ENCODE measurements at places on chromosomes 11 and 22.

- no peak for DNase-seq
Observed at GRCh38 chr22:39183991-39184585, 31.6 kb upstream of the CBX7 start.

DNA sequence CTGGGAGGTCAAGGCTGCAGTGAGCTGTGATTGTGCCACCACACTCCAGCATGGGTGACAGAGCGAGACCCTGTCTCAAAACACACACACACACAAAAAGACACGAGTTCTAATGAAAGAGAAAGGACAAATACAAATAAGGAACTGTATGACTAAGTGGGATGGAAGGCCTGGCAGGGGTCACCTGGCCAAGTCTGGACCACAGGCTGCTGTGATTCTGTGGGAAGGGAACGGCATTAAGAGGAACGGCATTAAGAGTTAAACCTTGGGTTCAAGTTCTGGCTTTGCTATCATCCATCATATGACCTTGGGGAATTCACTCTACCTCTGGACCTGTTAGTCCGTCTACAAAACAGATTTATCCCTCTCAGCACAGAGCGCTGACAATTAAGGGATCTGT is 47.7 kb downstream of the LRFN4 start:
- no peak for DNase-seq

- no peak for DNase-seq
Observed at GRCh38 chr22:44242946-44243724, 62.4 kb downstream of the PARVG start.

GRCh38 chr11:18383388-18384156 is 10.8 kb upstream of the LDHA start:
- DNase-seq, result peak; percentile 52

DNA sequence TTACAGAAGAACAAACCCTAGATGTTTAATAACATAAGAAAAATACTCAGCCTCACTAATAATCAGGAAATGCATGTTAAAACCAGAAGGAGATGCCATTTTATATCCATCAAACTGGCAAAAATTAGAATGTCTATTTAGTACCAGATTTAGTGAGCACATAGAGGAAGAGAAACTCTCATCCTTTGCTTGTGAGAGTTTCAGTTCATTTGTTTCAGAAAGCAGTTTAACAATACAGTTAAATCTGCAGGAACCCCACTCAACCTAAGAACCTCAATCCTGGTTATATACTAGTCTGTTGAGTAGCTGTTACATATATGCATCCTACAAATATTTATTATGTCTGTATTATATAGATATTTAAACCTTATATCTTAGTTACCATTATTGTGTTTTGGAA is 172.6 kb downstream of the WNT11 start:
- no peak for DNase-seq

- DNase-seq, result no peak
Observed at GRCh38 chr11:81970886-81971285, 762.8 kb downstream of the FAM181B start.

DNA sequence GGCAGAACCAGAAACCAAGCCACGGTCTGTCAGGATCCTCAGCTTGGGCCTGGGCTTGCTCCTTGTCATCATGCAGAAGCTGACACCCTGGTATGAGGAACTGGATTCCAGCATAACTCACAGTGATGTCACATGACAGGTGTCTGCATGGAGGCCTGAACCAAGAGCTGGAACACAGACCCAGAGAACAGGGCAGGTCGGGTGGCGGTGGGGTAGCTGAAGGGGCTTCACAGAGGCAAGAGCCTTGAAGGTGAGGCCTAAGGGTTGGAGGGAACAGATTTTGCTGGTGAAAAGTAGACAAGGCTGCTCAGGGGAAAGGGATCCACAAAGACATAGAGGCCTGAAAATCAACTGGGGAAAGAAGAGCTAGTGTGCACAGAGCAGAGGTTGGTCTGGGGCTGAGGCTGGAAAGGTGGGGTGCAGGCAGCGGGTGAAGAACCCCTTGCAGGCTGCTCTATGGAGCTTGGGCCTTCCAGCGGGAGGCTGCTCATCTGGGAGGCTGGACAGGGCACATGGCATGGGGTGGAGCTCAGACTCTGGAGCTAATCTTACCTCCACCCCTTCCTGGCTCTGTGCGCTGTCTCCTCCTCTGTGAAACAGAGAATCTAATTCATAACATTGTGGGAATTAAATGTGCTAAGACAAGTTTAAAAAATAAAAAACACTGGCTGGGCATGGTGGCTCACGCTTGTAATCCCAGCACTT is 18.4 kb upstream of the RPS3 start:
- no peak for DNase-seq

- DNase-seq, result no peak
Observed at GRCh38 chr11:109798521-109798920, 294.7 kb upstream of the ZC3H12C start.

DNA sequence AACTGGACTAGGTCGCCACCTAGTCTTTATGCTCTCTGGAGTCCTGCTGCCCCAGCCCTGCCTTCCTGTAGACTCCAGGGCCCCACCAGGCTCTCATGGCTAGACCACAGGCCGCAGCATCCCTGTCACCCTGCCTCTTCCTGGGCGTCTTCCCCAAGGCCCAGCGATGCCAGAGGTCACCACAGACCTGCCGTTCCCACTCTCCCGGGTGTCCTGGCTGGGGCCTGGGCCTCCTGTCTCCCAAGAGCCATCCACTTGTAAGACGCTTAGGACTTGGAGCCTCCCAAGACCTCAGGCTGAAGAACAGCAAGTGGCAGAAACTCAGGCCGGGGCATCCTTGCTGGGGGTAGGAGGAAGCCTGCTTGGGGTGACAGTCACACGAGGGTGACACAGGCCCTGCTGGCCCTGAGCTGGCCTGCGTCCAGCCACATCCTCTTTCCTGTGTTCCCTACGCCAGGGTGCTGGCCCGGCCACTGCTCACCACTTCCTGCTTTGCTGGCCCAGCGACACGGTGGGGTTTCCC is 2.0 kb upstream of the TCIRG1 start:
- DNase-seq, result no peak

- DNase-seq, result no peak
Observed at GRCh38 chr11:108491936-108492335, 6.2 kb downstream of the POGLUT3 start.

- DNase-seq, result peak; percentile 3
Observed at GRCh38 chr22:35582861-35583670, 34.1 kb downstream of the MB start.

DNA sequence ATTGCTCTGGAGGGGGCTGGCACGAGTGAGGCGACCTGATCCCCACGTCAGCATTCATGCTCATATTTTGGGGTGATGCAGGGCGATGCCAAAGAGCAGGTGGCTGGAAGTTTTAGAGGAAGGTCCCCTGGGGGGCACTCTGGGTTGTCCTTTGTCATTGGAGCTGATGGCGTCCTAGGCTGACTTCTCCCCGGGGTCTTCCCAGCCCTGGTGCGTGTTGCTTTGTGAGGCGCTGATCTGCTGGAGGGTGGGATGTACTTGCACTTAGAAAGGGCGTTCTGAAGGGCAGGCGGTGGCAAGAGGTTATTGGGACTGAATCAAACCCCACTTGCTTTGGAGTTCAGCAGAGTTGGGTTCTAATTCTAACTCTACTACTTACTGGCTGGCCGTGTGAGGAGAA is 313.3 kb downstream of the NTM start:
- no peak for DNase-seq

GRCh38 chr22:30718491-30718890 is 23.8 kb downstream of the OSBP2 start:
- no peak for DNase-seq

DNA sequence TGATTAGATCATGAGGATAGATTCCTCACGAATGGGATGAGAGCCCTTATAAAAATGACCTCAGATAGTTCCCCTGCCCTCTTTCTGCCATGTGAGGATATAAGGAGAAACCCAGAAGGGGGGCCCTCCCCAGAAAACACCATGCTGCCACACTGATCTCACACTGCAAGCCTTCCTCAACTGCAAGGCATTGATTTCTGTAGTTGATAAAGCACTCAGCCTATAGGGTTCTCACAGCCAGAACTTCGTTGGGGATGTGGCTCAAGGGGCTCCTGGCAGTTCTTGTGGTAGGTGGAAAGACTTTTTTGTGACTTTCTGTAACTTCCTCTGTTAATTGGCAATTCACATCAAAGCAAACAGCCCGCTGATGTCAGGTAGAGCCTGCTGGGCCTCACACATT is 108.9 kb downstream of the CD44 start:
- DNase-seq, result no peak

DNA sequence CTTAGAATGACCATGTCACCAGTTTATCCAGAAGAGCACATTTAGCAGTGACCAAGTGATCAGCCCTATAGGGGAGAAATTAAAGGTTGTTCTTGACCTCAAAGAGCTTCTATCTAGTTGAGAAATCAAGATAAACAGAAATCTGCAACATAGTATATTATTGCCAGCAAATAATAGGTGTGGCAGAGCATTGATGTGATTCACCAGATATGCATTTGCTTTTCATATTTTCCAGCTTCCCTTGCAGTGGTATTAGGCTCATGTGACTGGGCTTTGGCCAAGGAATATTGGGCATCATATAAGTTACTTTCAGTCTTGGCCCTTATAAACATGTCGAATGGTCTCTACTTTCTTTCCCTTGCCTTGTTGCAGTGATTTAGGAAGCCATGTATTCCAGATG is 34.5 kb downstream of the COMMD9 start:
- no peak for DNase-seq

- DNase-seq, result no peak
Observed at GRCh38 chr11:210803-211180, 3.3 kb downstream of the RIC8A start.

GRCh38 chr22:38228873-38229740 is 27.3 kb downstream of the MAFF start:
- DNase-seq, result no peak

- no peak for DNase-seq
Observed at GRCh38 chr11:43933226-43933607, 9.2 kb upstream of the C11orf96 start.

GRCh38 chr11:832529-833113 is at the start of gene CD151:
TSS of gene CD151 (plus strand) at chr11:832952. CDS start at chr11:836070, 3,118 bp downstream.
- no peak for DNase-seq

DNA sequence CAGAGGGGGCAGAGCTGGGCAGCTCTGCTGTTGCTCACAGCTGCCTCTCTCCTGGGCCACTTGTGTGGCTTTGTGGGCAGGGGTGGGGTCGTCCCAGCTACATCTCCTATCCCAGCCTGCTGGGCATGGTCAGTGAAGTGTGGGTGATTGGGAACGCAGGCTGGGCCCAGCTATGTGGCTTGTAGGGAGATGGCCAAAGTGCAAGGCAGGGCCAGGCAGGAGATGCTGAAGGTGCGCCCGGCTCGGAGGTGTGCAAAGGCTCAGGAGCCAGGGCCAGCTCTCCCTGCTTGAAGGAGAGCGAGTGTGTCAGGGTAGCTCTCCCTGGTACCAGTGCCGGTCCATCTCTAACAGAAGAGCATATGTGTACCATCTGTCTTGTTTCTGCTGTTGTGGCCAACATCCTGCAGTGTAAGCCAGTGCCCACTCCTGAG is 8.4 kb upstream of the RANBP1 start:
- no peak for DNase-seq

- DNase-seq, result no peak
Observed at GRCh38 chr11:118310781-118311485, 6.4 kb downstream of the CD3E start.

DNA sequence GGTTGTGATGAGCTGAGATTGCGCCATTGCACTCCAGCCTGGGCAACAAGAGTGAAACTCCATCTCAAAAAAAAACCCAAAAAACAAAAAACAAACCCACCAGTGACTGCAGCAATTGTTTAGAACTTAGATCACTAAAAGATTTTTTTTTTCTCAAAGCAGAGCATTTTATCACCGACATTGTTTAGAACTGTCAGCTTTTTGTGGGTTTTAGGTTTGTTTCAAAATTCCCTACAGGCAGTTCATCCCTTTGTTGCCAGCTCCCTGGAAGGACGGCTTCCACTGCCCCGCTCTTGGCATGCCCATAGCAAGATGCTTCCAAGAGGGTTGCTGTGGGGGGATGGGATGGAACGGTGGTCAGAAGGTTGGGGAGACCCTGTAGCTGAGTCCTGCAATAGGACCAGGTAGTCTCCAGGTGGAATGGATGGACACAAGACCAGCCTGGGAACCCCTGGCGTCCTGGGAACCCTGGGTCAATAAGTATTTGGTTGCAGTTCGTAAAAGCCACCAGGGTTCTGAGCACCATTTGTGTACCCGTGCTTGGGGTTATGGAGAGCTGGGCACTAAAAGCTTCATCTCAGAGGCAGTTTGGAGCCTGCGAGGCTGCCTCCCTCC is 46.7 kb downstream of the TSPAN18 start:
- no peak for DNase-seq

DNA sequence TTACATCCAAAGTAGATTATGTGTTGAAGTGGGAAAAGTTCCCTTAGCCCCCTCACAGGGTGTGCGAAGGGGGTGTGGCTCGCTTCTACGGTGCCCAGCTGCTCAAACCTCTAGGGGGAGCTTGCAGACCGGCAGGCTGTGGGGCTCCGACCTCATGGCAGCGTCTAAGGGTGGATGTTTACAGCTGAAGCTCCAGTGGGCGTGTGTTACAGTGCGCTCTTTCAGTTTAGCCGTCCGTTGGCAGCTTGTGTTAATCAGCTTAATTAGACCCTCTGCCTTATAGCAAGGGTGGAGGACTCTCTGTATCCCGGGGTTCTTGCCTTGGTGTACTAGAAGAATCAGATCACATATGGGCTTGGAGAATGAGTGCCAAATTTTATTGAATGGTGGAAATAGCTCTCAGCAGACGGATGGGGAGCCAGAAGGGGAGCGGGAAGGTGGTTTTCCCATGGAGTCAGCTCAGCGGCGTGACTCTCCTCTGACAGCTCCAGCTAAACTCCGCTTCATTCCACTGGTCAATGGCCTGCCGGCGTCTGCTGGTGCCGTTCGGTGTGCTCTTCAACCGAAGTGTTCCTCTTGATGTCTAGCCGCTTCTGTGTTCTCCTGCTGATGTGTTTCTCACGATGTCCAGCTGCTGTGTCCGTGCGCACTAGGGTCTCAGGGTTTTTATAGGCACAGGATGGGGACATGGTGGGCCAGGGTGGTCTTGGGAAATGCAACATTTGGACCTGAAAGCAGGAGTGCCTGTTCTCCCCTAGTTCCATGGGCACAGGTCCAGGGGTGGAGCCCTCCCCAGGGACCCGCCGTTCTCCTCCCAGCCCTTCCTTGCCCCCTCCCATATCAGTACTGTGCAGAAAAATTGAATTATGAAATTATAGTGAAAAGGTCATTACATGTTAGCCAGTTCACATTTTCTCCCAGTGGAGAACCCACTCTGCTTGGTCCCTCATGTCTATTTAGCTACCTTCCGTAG is 28.6 kb upstream of the OR10G7 start:
- no peak for DNase-seq

DNA sequence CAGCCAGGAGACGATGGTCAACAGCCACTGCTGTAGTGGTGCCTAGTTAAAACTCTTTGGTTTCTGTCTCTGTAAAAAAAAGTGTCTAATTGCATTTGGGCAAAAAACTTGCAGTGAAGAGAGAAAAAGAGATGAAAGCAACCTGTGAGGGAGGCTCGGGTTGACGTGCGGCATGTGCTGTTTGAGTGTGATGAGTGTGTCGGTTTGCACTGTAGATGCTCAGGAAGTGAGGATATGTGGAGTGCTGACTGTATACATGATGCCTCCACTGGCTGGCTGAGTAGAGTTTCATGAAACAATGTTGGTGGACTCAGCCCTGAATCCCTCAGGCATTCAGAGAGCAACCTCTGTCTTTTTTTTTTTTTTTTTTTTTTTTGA is 4.3 kb upstream of the DGCR6L start:
- no peak for DNase-seq

GRCh38 chr11:1644601-1645356 is 15.2 kb downstream of the KRTAP5-5 start:
- DNase-seq, result no peak

Measured in stimulated activated CD8-positive, alpha-beta memory T cell treated with anti-CD3 and anti-CD28 coated beads, Interleukin-7, amount 100 ng/mL, for 24 hours (primary cell).